GM12891 (cell line): ENCODE measurements at places on chromosomes 6 and 20.

DNA sequence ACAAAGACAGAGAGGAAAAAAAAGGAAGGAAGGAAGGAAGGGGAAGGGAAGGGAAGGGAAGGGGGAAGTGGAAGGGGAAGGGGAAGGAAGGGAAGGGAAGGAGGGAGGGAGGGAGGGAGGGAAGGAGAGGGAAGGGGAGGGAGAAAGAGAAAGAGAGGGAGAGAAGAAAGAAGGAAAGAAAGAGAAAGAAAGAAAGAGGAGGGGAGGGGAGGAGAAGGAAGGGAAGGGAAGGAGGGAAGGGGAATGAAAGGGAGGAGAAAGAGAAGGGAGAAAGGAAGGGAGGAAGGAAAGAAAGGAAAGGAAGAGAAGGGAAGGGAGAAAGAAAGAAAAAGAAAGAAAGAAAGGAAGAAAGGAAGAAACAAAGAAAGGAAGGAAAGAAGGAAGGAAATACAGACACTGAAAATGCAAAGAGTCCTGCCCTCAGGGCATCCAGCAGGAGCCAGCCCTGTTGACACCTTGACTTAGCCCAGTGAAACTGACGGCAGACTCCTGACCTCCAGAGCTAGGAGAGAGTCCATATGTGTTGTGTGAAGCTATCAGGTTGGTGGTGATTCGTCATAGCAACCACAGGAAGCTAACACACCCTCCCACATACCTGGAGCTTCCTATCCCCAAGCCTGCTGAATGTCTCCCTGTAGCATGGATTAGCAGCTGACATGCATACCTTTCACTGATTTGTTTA is 58.7 kb upstream of the SULF2 start:
- no peak for DNase-seq

DNA sequence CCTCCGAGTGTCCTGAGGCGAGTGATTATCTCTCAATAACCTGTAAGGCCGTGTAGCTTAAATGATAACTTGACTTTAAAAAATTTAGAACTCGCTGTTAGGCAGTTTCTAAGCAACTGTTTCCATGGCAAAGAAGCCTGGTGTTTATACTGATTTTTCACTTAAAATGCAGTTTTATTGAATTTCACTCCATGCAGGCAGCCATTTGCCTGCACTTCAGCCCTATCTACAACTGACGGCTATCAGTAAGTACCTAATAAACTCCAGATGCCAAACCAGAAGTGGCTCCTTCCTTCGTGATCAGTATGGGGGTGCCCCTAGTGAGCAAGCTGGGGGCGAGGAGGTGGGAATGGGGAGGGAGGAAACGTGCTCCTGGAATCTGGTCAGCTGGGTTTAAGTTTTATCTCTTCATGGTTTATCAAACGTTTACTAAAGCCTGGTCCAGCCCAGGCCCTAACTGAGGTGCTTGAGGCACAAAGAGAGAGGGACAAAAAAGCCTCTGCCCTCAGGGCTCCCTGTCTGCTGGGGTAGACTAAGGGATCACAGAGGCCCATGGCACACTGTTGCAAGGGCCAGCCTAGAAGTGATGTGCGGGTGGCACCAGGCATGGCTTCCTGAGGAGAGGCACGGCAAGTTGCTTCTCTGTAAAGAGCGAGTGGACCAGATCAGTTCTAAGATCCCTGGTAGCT is 45.5 kb downstream of the TTI1 start:
- no peak for DNase-seq

DNA sequence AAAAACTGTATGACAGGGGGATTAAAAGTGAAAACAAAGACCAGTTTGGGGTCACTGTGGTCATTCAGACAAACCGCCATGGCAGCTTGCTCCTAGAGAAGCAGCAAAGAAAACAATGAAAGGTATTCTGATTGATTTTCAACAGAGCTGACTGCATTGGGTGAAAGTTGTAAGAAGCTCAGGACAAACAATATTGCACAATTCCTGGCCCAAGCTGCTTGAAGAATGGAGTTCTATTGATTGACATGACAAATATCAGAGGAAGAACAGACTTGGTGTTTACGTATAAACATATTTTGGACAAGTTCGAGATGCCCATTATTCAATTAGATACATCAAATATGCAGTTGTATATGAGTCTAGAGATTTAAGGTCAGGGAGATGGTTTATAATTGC is 62.0 kb downstream of the TRIM38 start:
- no peak for DNase-seq

DNA sequence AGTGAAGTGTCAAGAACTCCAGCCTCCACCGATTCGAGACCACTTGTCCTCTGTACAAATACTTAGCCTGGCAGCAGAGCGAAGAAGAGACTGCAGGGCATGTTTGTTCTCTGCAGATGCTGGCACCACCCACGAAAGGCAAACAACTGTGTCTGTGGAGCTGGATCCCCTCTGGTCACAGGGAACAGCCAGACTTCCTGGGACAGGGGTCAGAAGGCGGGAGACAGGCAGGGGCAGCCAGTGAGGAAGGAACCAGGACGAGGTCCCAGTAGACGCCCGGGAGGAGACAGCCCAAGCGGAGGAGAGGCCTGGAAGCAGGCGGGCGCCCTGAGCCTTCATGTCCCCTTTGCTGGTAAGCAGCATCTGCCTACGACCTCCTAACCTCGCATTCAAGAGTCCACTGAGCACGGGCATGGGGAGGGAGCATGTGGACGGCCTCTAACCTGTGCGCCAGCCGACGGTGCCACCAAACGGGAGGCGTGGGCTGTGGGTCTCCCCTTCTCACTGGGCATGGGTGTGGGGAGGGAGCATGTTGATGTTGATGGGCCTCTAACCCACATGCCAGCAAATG is 265.5 kb downstream of the DLL1 start:
- DNase-seq = no peak

GRCh38 chr6:163876391-163876790 is 461.9 kb downstream of the QKI start:
- no peak for DNase-seq

- DNase-seq = no peak
Measured at GRCh38 chr6:95230071-95230740, 347.1 kb upstream of the MANEA start.

- DNase-seq = no peak
Measured at GRCh38 chr6:106546261-106546690, 83.0 kb downstream of the RTN4IP1 start.

- no peak for DNase-seq
Measured at GRCh38 chr20:2871111-2871465, 2.2 kb upstream of the PTPRA start.

GRCh38 chr20:53330601-53331140 is 263.0 kb downstream of the ZNF217 start:
- no peak for DNase-seq

DNA sequence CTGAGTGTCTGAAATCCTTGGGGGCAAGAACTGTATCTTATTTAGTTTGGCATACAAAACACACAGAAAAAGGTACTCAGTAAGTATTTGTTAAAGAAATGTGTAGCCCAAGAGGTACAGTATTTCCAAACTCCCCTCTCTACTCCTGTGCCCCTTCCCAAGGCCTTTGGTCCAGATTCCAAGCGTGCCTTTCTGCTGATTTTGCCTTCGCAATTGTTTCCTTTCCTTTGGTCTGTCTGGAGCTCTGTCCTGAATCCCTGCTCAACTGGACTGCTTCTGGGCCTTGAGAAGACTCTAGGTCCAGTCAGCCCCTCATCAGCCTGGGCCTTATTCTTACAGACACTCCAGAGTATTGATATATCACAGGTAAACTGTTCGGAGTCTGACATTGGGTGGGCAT is 122.2 kb upstream of the SYNCRIP start:
- DNase-seq = no peak

- DNase-seq = no peak
Measured at GRCh38 chr6:34374508-34374907, 18.0 kb downstream of the NUDT3 start.

DNA sequence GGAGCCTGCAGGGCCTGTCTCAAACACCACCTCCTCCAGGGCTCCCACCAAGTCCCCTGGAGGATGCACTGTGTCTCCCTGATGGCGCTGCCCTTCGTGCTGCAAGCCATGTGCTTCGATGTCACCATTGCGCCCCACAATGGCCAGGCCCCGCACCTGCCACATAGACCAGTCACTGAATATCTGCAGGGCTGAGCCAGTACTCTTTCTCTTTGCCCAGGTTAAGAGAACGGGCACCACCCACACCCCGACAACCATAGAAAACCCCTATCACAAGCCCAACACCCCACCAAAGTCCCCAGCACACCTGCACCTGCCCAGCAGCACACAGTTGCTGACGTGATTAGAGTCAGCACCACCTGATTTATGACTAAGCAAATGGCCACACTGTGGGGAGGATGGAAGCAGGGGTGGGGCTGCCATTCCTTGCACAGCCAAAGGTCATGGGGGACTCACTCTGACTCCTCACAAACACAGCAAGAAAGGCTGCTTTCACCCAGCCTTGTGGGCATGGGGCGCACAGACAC is 104.3 kb downstream of the SLC23A2 start:
- no peak for DNase-seq

GRCh38 chr20:20821484-20822260 is 109.2 kb upstream of the RALGAPA2 start:
- DNase-seq = no peak

DNA sequence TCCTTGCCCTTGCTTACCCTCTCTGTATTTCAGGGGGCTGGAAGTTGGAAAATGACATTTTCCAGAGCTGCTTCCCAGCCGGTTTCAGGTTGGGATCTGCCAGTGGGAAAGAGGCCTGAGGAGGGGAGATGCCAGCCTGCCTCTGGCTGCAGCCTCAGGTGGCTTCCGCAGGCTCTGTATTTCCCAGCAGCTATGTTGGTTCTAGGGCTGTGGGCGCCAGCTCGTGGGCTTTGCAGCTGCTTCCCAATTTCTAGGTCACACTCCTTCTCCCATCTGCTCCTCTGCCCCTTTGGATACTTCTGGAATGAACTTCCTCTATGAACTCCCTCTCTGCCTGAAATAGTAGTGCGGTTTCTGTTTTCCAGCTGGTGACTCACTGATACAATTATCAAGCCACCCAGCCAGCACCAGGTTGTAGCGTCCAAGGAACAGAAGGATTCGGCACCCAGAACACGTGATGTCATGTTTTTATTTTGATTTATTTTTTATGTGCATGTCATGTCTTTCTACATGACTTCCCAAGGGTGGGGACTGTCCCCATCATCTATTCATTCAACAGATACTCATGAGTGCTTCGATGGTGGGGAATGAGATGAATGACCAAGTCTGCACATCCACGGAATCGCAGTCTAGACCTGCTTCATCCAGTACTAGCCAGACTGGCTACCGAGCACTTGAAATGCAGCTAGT is 38.0 kb downstream of the TGM2 start:
- DNase-seq = no peak

- DNase-seq = no peak
Measured at GRCh38 chr20:15767586-15767985, 805.7 kb downstream of the KIF16B start.

GRCh38 chr6:157162766-157163433 is 160.4 kb downstream of the TMEM242 start:
- DNase-seq = no peak

GRCh38 chr6:35429463-35429862 is 22.7 kb upstream of the FANCE start:
- DNase-seq = no peak

DNA sequence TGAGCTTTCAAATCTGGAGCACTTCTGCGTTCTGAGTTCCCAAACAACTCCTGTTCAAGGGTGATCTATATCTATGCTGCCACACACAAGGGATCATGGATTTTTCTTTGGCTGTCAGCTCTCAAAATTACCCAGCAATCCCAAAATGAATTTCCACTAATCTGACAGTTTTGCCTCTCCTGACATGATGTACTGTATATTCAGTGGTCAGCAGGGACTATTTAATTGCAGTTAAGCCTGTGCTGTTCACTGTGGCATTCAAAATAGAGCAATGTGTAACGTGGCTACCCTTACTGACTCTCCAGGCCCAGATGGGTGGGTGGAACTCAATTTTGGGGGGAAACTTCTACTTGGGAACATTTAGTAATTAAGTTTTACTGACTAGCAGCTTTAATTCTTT is 283.8 kb upstream of the TSHZ2 start:
- DNase-seq = no peak

- DNase-seq = no peak
Measured at GRCh38 chr20:25397821-25398220, 7.2 kb upstream of the ABHD12 start.

DNA sequence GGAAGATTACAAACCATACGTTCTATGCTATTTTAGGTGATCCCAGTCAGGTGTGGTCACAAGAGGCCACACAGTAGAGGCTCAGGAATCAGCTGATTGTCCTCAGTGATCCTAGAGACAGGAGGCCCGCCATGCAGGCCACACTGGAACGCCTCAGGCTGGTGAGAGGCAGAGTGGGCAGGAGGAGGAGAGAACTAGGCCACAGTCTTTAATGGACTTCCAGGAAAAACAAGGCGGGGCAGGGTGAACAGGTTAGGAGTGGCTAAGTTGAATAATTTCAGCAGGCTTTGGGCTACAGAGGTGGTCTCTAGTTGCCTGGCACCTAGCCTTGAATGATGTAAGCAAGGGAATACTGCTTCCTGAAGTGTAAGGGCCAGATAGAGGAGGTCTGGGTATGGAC is 101.2 kb downstream of the GMDS start:
- DNase-seq = no peak

DNA sequence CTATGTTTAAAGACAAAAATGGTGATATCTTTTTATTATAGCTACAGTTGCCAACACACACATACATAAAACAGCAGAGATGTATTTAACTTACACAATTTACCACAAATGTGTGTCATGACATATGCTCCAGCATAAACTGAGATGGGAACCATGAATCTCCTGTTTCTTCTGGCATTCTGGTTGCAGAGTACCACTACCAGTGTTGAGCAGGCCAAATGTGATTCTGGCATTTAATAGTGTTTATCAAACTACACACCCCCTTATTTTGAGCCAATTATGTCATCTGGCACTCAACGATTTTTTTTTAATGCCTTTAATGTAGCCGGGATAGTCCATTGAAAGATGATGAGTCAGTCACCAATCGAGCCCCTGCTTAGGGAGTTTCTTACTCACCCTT is 59.0 kb upstream of the TPD52L1 start:
- no peak for DNase-seq

DNA sequence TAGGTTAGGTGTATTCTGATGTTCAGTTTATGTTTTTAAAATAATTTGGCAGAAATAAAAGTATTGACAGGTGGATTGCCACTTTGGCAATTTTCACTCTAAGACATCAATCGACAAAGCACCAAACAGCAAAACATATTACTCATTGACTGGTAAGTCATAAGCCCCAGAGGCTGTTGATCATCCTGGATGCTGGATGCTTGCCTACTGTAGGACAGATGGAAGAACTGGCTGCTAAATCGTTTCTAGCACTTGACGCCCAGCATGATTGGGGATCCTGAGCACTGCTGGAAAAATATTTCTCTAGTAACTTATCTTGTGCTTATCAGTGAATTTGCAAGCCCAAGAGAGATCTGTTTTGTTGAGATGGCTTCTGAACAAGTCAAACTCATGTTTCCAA is 1001.9 kb upstream of the FLRT3 start:
- DNase-seq = no peak

DNA sequence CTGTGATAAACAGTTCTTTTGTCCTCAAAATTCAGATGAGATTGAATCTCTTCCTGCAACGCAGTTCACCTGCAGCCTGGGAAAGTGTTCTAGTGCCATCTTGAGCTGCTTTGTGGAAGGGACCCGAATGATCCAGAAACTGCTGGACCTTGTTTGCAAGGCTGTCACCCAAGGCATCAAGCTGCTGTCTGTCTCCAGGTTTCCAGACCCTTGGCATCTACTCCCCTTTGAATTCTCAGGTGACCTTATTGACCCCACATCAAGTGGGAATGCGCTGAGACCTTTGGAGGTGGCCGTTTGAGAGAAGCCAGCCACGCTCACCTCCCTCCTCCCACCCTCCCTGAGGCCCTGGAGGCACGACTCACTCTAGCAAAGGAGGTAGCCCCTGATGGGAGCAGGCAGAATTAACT is 112.5 kb downstream of the EDN3 start:
- DNase-seq = no peak
